ENCODE measurements at places on chromosomes 13 and 19. TPM values are rescaled to one million over a fixed set of nuclear protein-coding genes. Genes with fewer than 3 reads are reported as not detected.

- DNase-seq = no peak
Measured at GRCh38 chr19:11256189-11256588, 6.1 kb downstream of the DOCK6 start.

The CGB1 gene
- not detected for total RNA-seq

The ZNF160 gene
- 48.7 TPM for total RNA-seq

The KLK13 gene
- total RNA-seq = 5.7 TPM

DNA sequence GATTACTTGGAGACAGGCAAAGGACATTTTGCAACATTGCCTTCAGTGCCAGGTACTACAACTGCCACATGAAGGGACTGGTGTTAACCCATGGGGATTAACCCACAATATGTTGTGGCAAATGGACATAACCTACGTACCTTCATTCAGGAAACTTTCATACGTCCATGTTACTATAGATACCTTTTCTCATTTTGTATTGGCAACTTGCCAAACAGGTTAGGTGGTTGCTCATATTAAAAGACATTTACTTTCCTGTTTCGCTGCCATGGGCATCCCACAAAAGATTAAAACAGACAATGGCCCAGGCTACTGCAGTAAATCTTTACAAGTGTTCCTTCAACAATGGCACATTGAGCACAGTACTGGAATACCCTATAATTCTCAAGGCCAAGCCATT, 925.3 kb downstream of the SLITRK6 start:
- no peak for DNase-seq

DNA sequence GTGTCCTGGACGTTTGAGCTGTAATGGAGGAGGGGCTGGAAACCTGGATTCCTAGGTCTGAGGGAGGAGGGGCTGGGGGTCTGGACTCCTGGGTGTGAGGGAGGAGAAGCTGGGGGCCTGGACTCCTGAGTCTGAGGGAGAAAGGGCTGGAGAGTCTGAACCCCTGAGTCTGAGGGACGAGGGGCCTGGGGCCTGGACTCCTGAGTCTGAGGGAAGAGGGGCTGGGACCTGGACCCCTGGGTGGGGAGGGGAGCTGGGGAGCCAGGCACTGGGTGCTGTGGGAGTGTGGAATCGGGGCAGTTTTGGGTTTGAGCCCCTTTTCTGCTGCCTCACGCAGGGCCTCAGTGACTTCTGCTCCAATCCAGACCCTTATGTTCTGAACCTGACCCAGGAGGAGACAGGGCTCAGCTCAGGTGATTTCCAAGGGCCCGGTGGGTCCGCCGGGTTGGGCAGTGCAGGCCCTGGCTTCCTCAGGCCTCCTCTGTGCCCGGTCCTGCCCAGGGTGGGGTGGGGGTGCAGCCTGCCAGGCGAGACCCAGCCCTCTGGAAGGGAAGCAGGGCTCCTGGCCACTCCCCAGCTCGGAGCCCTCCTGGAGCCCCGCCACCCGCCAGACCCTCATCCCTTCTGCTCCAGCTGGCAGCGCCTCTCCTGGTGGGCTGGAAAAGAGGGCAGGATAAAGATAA, 14.4 kb downstream of the TTYH1 start:
- DNase-seq = no peak

All from GM23338 (cell line).